CD4-positive, alpha-beta T cell treated with Interleukin-17A for 1 hour (primary cell): ENCODE measurements at places on chromosomes 5 and 9.

- no peak for DNase-seq
Measured at GRCh38 chr9:118637681-118638080, 731.6 kb downstream of the BRINP1 start.

DNA sequence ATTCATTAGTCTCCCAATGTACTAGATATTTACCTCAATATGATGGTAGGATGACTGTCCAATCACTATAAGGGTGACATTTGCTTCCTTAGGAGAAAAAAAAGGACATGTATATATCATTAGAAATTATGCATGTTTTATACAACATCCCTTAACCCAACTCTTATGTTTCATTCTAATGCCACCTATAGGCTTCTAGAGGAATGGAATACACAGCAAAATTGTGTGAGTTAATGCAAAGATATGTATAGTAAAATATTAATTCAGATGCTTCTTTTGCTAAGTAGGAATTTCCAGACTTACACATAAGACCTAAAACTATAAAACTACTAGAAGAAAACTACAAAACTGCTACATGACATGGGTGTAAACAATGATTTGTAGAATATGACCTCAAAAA lies 3.5 kb downstream of the PRXL2C start:
- peak; percentile 43 for DNase-seq

- DNase-seq: peak; percentile 57
Measured at GRCh38 chr5:32538031-32538547, 47.3 kb upstream of the SUB1 start.

- no peak for DNase-seq
Measured at GRCh38 chr9:134484479-134484878, 157.1 kb upstream of the COL5A1 start.

- no peak for DNase-seq
Measured at GRCh38 chr5:85010014-85010562, 625.4 kb upstream of the EDIL3 start.

- no peak for DNase-seq
Measured at GRCh38 chr5:2153802-2154201, 271.1 kb upstream of the IRX4 start.

GRCh38 chr9:130043654-130044623 lies 950 bp upstream of the FNBP1 start:
- DNase-seq: no peak

DNA sequence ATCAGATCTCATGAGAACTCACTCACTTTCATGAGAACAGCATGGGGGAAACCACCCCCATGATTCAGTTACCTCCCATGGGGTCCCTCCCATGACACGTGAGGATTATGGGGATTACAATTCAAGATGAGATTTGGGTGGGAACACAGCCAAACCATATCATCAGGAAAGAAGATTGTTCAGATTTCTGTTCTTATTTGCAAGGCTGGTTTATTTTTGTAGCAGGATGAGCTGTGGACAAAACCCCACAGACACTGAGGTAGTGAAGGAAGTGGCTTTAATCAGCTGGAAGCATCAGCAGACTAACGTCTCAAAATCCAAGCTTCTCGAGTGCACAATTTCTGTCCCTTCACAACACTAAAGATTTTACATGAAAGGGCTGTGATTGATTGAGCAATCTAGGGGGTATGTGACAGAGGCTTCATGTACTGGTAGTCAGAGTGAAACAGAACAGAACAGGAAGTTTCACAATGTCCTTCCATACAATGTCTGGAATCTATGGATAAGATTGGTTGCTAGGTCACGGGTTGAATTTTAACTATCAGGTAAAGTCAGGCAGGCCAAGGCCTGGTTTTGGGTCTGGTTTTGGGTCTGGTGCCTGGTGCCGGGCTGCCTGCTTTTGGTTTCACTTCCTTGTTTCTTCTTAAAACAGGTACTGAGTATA lies 91.3 kb upstream of the ZNF366 start:
- DNase-seq: peak; percentile 9

DNA sequence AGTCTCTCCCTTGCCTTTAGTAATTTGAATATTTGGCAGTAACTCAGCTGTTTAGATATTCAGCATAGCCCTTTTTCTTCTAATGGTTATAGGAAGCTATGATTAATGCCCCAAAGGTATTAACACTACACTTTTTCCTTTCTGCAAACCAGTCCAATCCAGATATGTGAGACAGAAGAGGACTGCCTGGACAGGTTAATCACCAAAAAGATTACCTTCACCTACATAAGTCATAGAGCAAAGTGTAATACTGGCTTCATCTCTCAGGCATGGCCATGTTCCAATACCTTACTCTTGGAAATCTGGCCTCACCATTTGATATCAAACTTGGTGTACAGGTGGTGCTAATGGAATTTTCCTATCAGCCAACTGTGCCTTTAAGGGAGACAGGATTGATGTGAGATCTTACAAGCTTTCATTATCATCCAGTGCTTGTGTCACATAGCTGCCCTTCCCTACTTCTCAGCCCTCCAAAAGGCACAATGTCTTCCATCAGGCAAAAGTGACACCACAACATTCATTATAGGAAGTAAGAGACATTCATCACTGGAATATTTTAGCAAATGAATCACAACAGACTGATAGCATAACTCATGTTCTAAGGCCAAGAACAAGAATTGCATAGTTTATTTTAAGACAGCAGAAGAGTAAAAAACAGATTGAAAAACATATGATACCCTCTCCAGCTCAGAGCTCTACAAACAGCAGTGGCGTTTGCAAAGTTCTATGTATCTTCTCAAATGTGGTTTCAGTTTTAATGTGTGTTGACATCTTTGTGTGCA lies 91.2 kb upstream of the PAM start:
- no peak for DNase-seq

GRCh38 chr9:129481424-129481809 lies 139.5 kb downstream of the C9orf50 start:
- DNase-seq: no peak

- no peak for DNase-seq
Measured at GRCh38 chr9:135249191-135249590, 161.7 kb downstream of the OLFM1 start.

GRCh38 chr5:138663561-138663960 lies 88.4 kb upstream of the HSPA9 start:
- no peak for DNase-seq

GRCh38 chr5:139787257-139787567 lies 8.4 kb upstream of the PSD2 start:
- DNase-seq: no peak

DNA sequence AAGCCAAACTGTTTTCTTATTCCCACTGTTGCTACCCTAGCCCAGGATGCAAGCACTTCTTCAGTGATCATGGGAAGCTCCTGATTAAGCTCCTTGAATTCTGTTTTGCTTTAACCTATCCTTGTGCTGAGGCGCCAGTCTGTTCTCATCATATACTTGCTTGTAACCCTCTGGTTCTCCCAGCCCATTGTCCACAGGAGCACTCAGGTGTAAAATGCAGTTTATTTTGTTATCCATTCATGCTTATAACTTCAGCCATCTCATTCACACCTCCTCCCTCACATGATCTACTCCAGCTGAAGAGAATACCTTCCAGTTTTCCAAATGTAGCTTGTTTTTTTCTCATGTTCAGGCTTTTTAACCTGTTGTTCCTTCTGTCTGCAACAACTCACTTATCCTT lies 402.1 kb upstream of the BRINP1 start:
- no peak for DNase-seq

- DNase-seq: no peak
Measured at GRCh38 chr5:4124221-4124970, 528.8 kb downstream of the IRX1 start.

GRCh38 chr9:133824106-133824801 lies 86.1 kb upstream of the SARDH start:
- DNase-seq: no peak

- no peak for DNase-seq
Measured at GRCh38 chr9:38687992-38688391, 31.9 kb downstream of the FAM240B start.

- DNase-seq: no peak
Measured at GRCh38 chr5:174301848-174302625, 256.5 kb downstream of the NSG2 start.

DNA sequence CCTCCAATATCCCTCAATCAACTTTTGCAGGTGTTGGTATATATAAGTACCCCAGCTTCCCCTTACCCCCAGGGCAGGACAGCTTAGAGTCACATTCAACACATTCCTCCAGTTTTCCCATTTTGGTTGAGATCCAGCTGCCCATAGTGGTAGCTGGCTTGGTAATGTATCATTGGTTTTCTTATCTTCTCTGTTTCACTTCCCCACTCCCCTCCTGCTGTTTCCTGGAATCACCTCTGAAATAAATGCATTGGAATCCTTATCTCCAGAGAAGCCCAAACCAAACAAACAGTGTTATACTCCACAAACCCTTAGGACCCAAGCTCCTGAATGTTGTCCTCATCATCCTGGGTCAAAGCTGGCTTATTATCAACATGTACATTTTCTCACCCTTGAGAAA lies 184.8 kb downstream of the TMEM38B start:
- no peak for DNase-seq

DNA sequence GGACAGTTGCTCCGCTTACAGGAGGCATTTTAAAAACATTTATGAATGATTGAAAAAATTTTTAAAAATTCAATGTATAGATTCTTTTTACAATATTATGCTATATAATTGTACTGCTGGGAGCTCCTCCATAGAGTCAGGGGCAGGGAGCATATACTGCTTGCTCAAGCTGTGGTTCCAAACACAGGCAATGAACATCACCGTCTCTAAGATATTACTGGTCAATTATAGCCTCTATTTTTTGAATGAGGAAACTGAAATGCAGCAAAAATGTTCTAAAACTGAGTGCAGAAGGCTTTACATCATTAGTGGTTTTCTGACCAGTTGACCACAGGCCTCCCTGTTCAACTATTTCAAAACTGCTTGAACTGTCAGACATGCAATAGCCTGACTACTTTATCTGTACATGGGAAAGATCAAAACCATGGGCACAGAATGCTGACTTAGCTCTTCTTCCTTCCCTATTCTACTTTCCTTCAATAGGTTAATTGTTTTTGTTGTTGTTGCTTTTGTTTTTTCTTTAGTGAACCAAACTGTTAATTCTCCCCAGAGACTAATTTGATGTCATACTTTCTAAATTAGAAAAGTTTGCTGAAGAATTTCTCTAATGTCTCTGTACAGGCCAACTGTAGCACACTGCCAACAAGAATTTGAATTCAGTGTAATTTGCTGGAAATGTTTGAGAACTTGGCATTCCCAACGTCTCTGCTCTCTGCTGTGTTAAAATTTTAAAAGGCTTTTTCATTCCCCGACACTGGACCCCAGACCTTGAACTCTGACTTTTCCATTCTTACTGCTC lies 107.6 kb upstream of the MPDZ start:
- DNase-seq: no peak

GRCh38 chr5:73519531-73520283 lies 21.5 kb downstream of the BTF3 start:
- DNase-seq: peak; percentile 85

DNA sequence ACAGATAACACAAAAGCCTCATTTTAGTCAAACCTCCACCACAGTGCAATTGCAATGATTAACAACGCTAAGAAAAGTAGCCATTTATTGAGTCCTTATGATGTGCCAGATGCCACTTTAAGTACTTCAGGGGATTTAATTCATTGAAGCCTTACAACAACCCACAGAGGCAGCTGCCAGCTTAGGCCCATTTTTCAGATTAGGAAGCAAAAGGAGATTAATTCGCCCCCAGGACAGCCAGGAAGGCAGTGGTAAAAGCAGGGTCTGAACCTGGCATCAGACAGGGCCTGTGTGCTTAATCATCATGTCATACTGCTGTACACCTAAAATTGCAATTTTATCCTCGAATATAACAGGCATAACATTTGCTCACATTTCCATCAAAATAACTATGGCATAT lies 23.9 kb downstream of the MED27 start:
- no peak for DNase-seq

DNA sequence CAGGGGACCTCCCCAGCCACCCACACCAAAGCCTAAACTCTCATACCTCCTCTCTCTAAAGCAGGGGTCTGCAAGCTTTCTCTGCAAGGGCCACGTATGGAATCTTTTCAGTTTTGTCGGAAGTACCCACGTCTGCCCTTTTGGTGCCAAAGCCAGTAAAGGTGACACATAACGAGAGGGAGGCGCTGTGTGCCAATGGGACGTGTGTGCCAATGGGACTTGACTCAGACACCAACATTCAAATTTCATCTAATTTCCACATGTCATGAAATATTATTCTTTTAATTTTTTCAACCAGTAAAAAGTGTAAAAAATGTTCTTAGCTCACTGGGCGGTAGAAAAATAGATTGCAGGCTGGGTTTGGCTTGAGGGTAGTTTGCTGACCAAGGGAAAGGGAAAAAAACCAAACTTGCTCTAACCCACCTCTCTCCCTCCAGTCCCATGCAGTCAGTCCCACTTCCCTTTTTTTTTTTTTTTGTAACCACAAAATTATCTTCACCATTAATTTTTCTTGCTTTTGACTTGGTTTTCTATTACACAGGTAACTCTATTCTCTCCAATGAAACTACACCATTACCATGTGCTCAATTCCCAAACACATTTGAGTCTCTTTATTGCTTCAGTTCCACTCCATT lies 25.5 kb downstream of the OR2V1 start:
- DNase-seq: no peak

- DNase-seq: no peak
Measured at GRCh38 chr5:123916345-123917121, 404.6 kb downstream of the CSNK1G3 start.

DNA sequence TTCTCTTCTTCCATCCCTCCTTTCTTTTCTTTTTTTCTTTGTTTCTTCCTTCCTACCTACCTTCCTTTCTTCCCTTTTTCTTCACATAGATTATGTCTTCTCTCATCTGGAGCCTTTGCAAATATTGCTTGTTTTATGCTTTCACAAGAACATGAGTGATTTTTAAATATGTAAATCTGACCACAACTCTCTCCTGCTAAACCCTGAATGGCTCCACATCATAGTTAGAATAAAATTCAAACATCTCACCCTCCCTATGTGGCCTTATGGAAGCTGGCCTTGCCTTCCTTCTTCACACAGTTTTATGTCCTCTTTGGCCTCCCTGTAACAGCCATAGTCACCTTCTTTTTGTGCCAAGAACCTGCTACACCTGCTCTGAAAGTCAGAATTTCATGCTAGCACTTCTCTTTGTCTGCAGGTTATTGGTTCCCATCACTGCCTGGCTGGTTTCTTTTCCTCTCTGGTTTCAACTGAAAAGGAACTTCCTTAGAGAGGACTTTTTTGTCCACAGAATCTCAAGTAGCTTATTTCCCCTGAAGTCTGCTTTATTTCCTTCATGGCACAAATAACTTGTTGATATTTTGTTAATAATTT lies 114.3 kb upstream of the TNC start:
- DNase-seq: no peak

DNA sequence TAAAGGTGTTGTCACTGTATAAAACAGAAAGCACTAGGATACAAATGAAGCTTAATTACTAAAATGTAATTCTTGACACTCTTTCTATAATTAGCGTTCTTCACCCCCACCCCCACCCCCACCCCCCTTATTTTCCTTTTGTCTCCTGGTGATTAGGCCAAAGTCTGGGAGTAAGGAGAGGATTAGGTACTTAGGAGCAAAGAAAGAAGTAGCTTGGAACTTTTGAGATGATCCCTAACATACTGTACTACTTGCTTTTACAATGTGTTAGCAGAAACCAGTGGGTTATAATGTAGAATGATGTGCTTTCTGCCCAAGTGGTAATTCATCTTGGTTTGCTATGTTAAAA lies 43.8 kb downstream of the NDFIP1 start:
- no peak for DNase-seq
